CD4-positive, alpha-beta T cell (primary cell): ENCODE measurements at places on chromosomes 7 and 10. TPM values are rescaled to one million over a fixed set of nuclear protein-coding genes. Genes with fewer than 3 reads are reported as not detected.

GRCh38 chr7:127253281-127254162 lies 781 bp upstream of the GRM8 start:
- H3K27ac ChIP-seq = no peak overlapping the region
- H3K27me3 ChIP-seq = peaks cover 79% of the 10 kb centered on the region
- peak overlapping the region; percentile 70 for H3K4me3 ChIP-seq
- DNase-seq = peak; percentile 48

UNCX gene
- not detected for total RNA-seq

DNA sequence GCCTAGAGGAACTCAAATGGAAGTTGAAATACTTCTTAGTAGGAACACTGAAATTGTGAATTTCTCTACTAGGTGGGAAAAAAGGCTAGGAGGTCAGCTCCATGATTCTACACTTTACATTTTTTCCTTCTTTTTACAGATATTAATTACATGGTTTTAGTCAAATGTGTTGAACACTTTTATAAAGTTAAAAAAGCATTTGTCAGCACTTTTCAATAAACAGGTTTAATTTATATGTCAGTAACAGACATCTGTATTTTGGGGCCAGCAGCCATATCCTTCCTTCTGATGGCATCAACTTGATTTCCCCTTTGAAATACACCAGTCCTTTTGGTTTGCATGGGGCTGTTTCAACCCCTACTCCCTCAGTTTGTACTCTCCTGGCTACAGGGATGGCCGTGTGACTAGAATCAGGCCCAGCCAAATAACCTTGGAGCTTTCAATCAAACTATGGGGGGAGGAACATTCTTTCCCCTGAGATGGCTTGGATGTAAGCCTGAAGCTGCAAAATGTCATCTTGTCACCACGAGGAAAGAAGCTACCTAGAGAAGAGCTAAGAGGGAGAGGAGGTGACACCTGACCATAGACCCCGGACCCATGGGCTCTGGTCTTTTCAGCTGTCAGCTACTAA lies 171.0 kb upstream of the NEBL start:
- H3K27ac ChIP-seq = no peak overlapping the region
- H3K27me3 ChIP-seq = no peaks in the 10 kb centered on the region
- DNase-seq = no peak
- H3K36me3 ChIP-seq = no peaks in the 10 kb centered on the region

DNA sequence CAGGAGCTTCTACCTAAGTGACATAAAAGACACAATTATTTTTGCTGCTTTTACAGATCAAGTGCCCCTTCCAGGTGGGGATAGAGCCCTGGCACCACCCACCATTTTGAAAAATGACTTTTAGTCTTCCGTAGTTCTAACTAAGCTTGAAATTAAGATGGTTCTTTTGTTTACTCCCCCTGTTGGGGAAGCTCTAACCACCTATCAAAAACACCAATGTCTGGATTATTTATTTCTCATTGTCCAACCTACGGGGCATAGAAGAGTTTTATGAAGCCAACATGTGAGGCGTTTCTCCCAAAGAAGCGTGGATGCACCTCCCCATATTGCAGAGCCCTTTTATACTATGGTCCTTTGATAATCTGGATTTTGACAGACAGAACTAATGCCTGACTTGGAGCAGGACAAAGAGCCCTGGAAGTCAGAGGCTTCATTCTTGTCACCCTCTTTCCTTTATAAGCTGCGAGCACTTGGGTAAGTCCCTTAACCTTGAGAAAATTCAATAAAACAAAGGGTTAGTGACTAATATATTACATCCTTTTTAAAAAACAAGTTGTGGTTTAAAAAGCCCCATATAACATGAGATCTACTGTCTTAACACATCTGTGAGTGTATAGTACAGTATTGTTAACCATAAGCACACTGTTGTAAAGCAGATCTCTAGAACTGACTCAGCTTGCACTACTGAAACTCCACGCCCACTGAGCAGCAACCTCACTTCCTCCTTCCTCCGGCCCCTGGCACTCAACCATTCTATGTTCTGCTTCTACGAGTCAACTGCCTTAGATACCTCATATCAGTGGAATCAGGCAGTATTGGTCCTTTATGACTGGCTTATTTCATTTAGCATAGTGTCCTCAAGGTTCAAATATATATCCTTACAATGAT lies 67.5 kb downstream of the ATXN7L1 start:
- peaks cover 48% of the 10 kb centered on the region for H3K4me1 ChIP-seq
- peak overlapping the region; percentile 37 for H3K27ac ChIP-seq
- peak; percentile 63 for DNase-seq
- no peaks in the 10 kb centered on the region for H3K27me3 ChIP-seq
- no peaks in the 10 kb centered on the region for H3K36me3 ChIP-seq
- no peak overlapping the region for H3K4me3 ChIP-seq

TAS2R3 gene
- total RNA-seq = 0.25 TPM

DNA sequence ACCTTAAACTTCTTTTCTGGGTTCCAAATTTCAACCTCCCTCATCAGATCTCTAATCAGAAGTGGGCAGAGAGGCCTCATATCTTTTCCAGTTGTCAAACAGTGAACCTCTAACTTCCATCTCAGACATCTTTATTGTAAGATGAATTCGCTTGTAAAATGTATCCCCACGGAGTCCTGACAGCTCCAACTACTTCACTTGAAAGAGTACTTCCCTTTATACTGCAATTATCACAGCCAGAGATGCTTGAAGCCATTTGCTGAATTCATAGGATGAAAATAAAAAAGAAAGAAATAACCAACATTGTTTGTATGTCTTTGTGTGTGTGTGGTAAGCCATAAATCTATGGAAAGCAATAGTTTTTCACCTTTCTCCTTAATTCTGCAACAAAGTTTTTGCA lies 175.2 kb downstream of the GRM3 start:
- no peaks in the 10 kb centered on the region for H3K4me1 ChIP-seq
- no peak overlapping the region for H3K27ac ChIP-seq
- H3K36me3 ChIP-seq = no peaks in the 10 kb centered on the region
- no peak for DNase-seq

HIP1 gene
- total RNA-seq = 1.7 TPM

NCF1 gene
- total RNA-seq = 4.5 TPM

ZNF735 gene
- not detected for total RNA-seq

DNA sequence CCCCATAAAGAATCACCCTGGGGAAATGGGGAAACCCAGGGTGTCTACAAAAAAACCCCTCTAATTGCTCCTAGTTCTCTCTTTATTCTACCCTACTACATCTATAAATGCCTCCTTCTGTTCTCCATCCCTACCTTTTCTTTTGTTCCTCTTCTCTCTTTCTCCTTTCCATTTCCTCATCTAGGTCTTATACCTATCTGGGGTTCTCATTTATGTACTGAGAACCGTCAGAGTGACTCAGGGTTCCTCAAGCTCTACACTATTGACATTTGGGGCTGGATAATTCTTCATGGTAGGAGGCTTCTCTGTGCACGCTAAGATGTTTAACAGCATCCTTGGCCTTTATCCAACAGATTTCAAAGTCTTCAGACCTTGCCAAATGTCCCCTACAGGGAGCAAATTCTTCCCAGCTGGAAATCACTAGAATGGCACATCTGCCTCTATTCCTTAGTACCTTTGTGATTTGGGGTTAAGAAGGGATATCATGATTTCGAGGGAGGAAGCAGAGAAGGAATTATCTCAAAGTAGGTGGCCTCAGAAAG lies 137.4 kb upstream of the PTN start:
- DNase-seq = no peak
- H3K36me3 ChIP-seq = no peaks in the 10 kb centered on the region
- H3K4me1 ChIP-seq = no peaks in the 10 kb centered on the region
- no peaks in the 10 kb centered on the region for H3K27me3 ChIP-seq
- no peak overlapping the region for H3K4me3 ChIP-seq
- H3K27ac ChIP-seq = no peak overlapping the region

- no peak for DNase-seq
- no peaks in the 10 kb centered on the region for H3K27me3 ChIP-seq
- peaks cover 12% of the 10 kb centered on the region for H3K4me1 ChIP-seq
- no peaks in the 10 kb centered on the region for H3K36me3 ChIP-seq
These were observed 187.8 kb downstream of the MAD1L1 start for GRCh38 chr7:2044883-2045471.

STK31 gene
- 0.20 TPM for total RNA-seq

MUC12 gene
- total RNA-seq = 0.39 TPM

DNA sequence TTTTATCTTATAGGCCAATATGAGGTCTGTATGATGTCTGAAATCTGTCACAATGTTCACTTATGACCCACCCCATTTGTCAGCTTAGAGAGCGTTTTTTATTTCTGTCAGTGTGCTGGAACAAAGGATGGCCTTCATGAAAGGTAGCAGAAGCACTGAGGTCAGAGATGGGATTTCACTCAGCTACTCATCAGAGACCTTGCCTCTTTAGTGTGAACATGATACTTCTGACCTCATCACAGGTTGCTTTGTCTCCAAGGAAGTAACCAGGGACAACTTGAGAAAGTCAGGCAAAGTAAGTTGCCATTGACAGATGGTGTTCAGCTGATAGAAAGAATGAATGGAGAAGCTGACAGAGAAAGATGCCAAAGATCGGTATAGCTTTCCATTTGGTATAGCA lies 16.3 kb downstream of the YAE1 start:
- no peaks in the 10 kb centered on the region for H3K4me1 ChIP-seq
- DNase-seq = no peak
- no peaks in the 10 kb centered on the region for H3K36me3 ChIP-seq
- H3K27ac ChIP-seq = no peak overlapping the region
- H3K27me3 ChIP-seq = no peaks in the 10 kb centered on the region
- no peak overlapping the region for H3K4me3 ChIP-seq

NUP42 gene
- total RNA-seq = 20.1 TPM

DNA sequence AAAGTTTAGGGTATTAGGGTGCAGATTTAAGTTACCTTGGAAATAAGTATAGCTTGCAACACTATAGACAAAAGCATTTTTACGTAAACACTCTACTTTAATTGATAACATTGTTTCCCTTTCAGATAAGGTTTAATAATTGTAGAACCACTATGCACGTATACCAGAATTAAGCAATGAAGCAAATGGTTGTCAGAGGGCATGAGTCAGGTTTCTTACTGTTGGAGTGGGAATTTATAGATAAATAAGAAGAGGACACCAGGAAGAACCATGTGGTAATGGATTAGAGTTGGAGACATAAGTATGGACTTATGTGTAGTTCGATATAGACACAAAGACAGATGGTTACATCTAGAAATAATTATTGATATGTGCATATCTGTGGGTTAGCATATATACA lies 355.6 kb downstream of the ETV1 start:
- no peaks in the 10 kb centered on the region for H3K4me1 ChIP-seq
- no peak for DNase-seq
- H3K27ac ChIP-seq = no peak overlapping the region
- H3K36me3 ChIP-seq = no peaks in the 10 kb centered on the region
- H3K4me3 ChIP-seq = no peak overlapping the region
- no peaks in the 10 kb centered on the region for H3K27me3 ChIP-seq

SH2D4B gene
- total RNA-seq = 0.16 TPM

EMX2 gene
- total RNA-seq = not detected

PNLIP gene
- not detected for total RNA-seq

LIPF gene
- total RNA-seq = not detected

- H3K4me1 ChIP-seq = no peaks in the 10 kb centered on the region
- H3K36me3 ChIP-seq = no peaks in the 10 kb centered on the region
- H3K27ac ChIP-seq = no peak overlapping the region
- no peak for DNase-seq
- no peak overlapping the region for H3K4me3 ChIP-seq
These were observed 52.9 kb downstream of the C10orf120 start for GRCh38 chr10:122646511-122647382.

AKR1C1 gene
- total RNA-seq = 2.6 TPM

GRCh38 chr7:75945297-75946168 lies 30.6 kb downstream of the POR start:
- H3K27me3 ChIP-seq = no peaks in the 10 kb centered on the region
- no peak overlapping the region for H3K27ac ChIP-seq
- no peaks in the 10 kb centered on the region for H3K36me3 ChIP-seq

DNA sequence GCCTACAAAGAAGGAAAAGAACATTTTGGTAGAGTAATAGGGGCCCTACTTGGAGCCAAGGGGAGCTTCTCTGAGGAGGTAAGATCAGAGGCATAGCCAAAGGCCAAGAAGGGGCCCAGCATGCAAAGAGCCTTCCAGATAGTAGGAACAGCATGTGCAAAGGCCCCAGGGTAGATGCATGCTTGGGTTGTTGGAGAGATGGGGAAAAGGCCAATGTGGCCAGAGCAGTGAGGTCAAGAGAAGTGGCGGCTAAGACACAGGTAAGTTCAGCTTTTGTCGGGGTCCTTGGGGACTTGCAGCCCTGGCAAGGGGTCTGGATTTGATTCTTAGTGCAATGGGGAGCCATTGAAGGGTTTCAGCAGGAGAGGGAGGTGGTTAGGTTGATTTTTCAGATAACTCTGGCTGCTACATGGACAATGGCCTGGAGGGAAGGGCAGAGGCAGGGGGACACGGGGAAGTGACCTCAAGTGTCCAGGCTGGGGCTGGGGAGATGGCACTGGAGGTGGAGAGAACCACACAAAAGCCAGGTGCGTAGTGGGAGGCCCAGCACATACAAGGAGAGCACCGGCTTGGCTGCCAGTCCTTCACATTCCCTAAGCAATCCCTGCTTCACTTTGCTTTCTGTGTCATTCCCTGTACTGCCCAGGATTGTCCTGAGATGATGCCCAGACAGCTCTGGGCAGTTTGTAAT lies 16.5 kb downstream of the GRID1 start:
- H3K4me3 ChIP-seq = no peak overlapping the region
- H3K4me1 ChIP-seq = no peaks in the 10 kb centered on the region
- no peak overlapping the region for H3K27ac ChIP-seq
- no peaks in the 10 kb centered on the region for H3K36me3 ChIP-seq

TACR2 gene
- total RNA-seq = not detected

GRCh38 chr7:153382641-153383101 lies 623.1 kb downstream of the ACTR3B start:
- no peaks in the 10 kb centered on the region for H3K36me3 ChIP-seq
- no peaks in the 10 kb centered on the region for H3K4me1 ChIP-seq
- H3K27ac ChIP-seq = no peak overlapping the region
- no peak overlapping the region for H3K4me3 ChIP-seq
- H3K27me3 ChIP-seq = no peaks in the 10 kb centered on the region
- DNase-seq = no peak

GRCh38 chr7:47100817-47101435 lies 481.0 kb downstream of the TNS3 start:
- H3K36me3 ChIP-seq = no peaks in the 10 kb centered on the region
- H3K27ac ChIP-seq = no peak overlapping the region
- no peaks in the 10 kb centered on the region for H3K4me1 ChIP-seq
- no peak overlapping the region for H3K4me3 ChIP-seq
- H3K27me3 ChIP-seq = no peaks in the 10 kb centered on the region

CCL24 gene
- not detected for total RNA-seq

HOXA5 gene
- total RNA-seq = not detected

GRCh38 chr10:133150656-133151055 lies 9.4 kb upstream of the KNDC1 start:
- H3K27ac ChIP-seq = no peak overlapping the region
- H3K36me3 ChIP-seq = no peaks in the 10 kb centered on the region
- H3K4me1 ChIP-seq = no peaks in the 10 kb centered on the region
- H3K4me3 ChIP-seq = no peak overlapping the region

EPHA1 gene
- total RNA-seq = 16.0 TPM
